H54 (cell line): ENCODE measurements at places on chromosomes 16 and 17.

DNA sequence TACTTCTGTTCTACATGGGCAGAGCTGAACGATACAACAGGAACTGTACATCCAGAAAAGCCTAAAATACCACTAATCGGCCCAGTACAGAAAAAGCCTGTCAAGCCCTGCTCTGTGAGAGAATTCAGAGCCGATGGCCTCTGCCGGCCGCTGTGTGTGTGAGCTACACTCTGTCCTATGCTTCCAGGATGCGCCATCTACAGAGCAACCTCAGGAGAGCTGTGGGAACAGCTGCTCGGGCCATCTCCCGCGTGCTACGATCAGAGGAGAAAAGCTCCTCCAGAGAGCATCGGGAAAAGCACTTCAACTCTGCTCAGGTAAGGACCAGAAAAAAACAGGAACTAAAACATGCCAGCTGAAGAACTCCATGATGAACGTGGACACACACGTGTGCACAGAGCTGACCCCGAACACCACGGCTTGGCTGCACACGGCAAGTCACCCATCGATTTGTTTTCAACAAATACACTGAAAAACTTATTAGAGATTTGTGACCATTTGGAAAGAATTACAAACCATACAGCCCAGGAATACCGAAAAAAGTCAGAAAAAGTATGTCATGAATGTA is 115.9 kb downstream of the ANKRD11 start:
- no peak for DNase-seq

- DNase-seq = peak; percentile 17
Measured at GRCh38 chr17:59668816-59669215, 38.4 kb downstream of the PTRH2 start.

- no peak for DNase-seq
Measured at GRCh38 chr17:20141198-20141972, 132.2 kb downstream of the SPECC1 start.

- no peak for DNase-seq
Measured at GRCh38 chr16:83174671-83175070, 547.9 kb downstream of the CDH13 start.

GRCh38 chr17:79941088-79942010 is 94.3 kb downstream of the TBC1D16 start:
- no peak for DNase-seq

GRCh38 chr17:37791447-37792399 is 46.9 kb upstream of the HNF1B start:
- no peak for DNase-seq

DNA sequence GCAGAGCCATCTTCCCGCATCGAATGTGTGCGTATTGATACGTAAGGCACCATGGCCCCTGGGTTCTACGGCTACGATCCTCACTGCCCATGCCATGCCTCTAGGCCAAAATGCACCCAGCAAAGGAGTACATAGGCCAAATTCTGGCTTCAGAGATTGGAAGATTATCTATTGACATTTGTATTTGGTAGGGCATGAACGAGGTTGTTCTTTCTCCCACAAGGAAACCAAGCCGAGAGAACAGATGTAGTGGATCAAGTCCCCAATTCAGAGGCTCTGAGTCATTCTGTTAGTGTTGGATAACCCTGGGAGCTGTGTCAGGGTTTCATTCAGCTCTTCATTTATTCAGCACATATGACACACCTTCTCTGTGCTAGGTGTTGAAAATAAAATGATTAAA is 36.5 kb downstream of the HOXB1 start:
- DNase-seq = no peak
